ENCODE measurements at places on chromosomes 12 and 14. TPM values are rescaled to one million over a fixed set of nuclear protein-coding genes. Genes with fewer than 3 reads are reported as not detected.

DNA sequence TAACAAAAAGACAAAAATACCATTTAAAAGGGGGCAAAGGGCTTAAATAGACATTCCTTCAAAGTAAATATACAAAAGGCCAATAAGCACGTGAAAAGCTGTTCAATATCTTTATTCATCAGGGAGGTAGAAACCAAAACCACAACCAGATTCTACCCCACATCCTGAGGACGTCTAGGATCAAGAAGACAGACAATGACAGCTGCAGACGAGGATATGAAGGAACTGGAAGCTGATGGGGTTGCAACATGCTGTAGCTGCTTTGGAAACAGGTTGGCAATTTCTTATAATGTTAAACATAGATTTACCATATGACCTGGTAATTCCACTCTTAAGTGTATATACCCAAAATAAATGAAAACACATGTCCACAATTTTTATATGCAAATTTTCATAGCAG lies 85.1 kb upstream of the C14orf180 start:
- DNase-seq, result no peak

DNA sequence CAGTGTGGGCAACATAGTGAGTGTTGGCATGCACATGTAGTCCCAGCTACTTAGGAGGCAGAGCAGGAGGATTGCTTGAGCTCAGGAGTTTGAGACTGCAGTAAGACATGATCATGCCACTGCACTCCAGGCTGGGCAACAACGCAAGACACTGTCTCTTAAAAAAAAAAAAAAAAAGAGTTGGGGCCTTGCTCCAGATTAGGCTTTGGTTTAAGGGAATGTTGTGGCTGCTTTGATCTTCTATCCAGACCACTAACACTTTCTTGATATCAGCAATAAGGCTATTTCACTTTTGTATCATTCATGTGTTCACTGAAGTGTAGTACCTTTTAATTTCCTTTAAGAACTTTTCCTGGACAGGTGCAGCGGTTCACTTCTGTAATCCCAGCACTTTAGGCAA lies 2.8 kb upstream of the FITM1 start:
- DNase-seq, result no peak

DNA sequence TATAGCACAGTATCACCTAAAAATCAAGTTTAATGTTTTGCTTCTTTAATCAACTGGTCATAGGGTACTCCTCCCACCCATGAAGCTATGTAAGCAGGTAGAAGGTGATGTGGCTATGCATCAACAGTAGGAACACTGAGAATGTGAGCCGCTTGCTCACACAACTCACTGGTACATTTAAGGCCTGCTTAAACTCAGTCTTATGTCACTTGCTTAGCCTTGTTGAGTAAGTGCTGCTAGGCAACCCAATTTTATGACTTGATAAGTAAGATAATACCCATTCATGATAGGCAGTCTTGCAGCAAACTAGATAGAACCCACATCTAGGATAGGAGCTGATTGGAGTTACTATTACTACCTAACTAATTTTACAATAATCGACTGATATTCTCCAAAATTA lies 70.0 kb upstream of the BMP4 start:
- DNase-seq, result no peak

GRCh38 chr14:78904094-78904493 lies 733.9 kb downstream of the NRXN3 start:
- DNase-seq, result no peak

KCNH3 gene
- total RNA-seq, result 1.1 TPM

EIF2S3B gene
- 0.87 TPM for total RNA-seq

PLA2G1B gene
- not detected for total RNA-seq

CLEC7A gene
- total RNA-seq, result 0.26 TPM

RPL10L gene
- total RNA-seq, result not detected

C14orf132 gene
- total RNA-seq, result 0.20 TPM

RIPK3 gene
- 29.4 TPM for total RNA-seq

CLEC12A gene
- 0.40 TPM for total RNA-seq
